ENCODE measurements at places on chromosomes 11 and 22.

- DNase-seq = no peak
Measured at GRCh38 chr22:35997438-35997837, 31.2 kb downstream of the RBFOX2 start.

- no peak for DNase-seq
Measured at GRCh38 chr11:39288011-39288410, 2171.4 kb downstream of the LRRC4C start.

GRCh38 chr11:72799441-72799840 lies 5.6 kb upstream of the STARD10 start:
- no peak for DNase-seq

DNA sequence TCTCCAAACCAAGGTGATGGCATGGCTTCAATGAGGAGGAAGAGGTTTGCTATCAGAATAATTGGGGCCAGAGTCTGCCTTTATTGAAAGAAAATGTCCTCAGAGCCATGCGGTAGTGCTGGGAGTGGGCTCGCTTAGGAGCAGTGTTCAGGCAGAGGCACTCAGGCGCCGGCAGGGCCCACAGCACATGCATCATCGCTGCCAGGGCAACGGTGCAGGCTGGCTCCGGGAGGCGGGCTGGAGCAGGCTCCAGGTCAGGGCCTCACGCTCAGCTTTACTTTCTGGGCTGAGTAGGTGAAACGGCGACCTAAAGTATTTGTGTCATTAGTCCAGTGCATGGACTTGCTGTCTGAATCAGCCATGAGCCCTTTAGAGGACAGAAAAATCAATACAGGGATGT lies 169.9 kb upstream of the CCDC90B start:
- DNase-seq = no peak

DNA sequence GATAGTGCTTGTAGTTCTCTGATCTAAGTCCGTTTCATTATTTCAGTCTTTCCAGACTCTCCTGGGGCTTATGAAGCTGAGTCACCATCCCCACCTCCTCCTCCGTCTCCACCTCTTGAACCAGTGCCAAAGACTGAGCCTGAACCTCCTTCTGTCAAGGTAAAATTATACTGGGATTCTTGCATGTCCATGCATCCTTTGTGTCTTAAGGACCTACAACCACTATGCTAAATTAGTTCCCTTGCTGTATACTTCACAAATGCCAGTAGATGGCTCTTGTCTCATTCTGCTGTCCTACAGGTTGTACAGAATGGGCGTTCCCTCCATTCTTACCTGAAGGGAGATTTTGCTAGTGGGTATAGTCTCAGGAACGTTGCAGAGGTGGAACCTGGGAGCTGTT lies 42.2 kb downstream of the POLD3 start:
- DNase-seq = no peak

DNA sequence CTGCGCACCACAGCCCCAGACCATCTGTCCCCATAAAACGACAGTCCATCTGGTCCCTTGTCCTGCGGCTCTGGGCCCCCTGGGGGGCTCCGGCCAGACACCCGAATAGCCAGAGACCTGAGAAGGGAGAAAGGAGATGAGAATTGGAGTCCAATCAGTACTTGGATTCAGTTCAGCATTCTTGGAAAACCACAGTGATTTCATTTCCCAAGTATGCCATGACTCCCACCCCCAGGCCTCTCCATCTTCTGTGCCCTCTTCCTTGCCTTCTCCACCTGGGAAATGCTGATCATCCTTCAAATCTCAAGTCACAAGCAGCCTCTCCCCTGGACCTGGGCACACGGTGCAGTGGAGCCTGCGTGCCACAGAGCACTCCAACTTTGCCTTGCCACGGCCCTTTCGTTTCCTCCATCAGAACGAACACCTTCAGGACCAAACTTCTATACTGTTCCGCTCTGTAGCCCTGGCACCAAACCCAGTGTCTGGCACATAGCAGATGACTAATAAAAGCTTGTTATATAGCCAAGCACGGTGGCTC lies 10.9 kb upstream of the MFNG start:
- DNase-seq = no peak

GRCh38 chr11:58578136-58578634 lies 678 bp upstream of the ZFP91 start:
- peak; percentile 83 for DNase-seq

- DNase-seq = peak; percentile 50
Measured at GRCh38 chr11:118435290-118435892, 901 bp upstream of the KMT2A start.

DNA sequence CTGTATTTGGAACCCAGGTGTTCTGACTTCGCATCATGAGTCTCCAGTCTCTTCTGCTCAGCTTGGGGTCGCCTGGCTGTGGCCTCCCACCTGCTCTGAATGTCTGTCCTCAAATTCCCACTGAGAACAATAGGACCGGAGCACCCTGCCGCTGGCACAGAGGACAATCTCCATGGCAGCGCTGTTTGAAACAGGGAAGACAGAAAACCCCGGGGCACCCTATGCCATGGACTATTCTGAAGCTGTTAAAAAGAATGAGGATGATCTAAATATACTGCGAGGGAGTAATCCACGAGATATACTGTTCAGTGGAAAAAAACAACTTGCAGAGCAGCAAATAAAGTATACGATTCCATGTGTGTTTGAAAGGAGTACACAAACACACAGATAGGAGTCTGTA lies 415.6 kb upstream of the NARS2 start:
- no peak for DNase-seq

- DNase-seq = no peak
Measured at GRCh38 chr22:38866399-38867123, 5.5 kb downstream of the CBX6 start.

- no peak for DNase-seq
Measured at GRCh38 chr22:22122348-22123117, 122.1 kb upstream of the VPREB1 start.

GRCh38 chr22:45499746-45500145 lies 2.9 kb upstream of the FBLN1 start:
- DNase-seq = no peak

GRCh38 chr11:36460220-36460619 lies 49.9 kb downstream of the TRAF6 start:
- DNase-seq = no peak

- DNase-seq = peak; percentile 32
Measured at GRCh38 chr22:31829505-31829904, 75.7 kb downstream of the DEPDC5 start.

GRCh38 chr11:75934851-75935250 lies 119.8 kb downstream of the UVRAG start:
- DNase-seq = no peak

DNA sequence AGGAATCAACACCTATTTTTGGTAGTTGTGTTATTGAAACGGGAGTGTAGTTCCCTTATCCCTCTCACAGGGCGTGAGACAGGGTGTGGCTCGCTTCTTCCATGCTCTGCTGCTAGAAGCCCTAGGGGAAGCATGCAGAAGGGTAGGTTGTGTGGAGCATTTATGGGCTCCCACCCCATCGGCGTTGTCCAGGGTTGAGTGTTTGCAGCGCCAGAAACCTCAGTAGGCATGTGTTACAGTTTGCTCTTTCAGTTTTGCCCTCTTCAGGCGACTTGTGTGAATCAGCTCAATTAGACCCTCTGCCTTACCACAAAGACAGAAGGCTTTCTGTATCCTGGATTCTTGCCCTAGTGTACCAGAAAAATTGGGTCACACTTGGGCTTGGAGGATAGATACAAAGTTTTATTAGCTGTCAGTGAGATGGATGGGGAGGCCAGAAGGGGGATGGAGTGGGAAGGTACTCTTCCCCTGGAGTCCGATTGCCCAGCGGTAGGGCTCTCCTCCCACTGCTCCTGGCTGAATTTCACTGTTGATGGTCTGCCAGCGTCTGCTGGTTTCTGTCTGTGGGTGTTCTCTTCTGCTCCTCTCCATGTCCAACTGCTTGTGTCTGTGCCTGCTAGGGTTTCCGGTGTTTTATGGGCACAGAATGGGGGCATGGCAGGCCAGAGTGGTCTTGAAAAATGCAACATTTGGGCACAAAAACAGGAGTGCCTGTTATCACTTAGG lies 358.3 kb upstream of the CTSC start:
- DNase-seq = no peak

- DNase-seq = no peak
Measured at GRCh38 chr11:84958295-84958694, 668.8 kb downstream of the DLG2 start.

DNA sequence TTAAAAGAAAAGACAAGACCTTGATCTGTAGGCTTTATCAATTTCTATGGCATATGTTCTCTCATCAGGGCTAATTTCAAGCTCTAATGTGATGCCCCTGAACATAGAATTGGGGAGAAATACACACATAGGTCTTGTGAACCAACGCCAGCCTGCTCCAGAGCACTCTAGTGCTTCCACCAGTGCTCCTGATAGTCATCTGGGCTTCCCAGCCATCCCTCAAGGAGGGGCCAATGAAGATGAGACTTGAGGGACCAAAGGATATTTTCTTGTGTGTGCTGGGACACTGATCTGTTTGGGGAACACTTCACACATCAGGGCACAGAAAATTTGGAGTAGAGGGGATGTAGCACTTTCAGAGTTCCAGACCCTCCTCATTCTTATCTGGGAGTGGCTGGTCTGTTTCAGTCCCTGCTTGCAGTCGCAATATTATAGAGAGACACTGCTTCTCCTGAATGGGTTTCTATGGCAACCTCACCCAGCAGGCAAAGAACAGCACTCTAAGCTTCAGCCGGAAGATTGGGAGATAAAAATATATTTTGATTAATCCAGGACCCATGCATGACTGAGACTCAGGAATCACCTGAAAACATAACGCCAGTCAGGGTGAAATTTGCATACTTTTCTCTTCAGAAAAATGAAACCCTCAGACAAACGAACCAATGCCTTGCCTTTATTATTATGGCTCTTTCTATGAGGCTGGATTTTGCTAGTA lies 28.4 kb upstream of the SCN3B start:
- no peak for DNase-seq

DNA sequence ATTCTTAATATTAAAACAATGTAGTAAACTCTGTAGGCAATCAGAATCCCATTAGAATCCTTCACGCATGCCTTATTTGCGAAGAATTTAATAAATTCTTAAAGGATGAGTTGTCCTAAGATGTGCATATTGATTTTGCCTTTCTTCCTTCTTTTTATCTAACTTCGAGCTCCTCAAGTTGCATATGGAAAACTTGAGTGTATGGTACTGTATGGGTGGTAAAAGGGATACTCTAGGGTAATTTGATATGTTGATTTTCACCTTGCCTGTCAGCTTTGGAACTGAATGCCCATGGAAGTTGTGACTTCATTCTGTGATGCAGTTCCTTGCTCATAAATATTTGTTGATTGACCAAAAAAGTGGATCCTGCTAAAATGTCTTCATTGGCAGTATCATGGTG lies 193.8 kb downstream of the DDX10 start:
- DNase-seq = no peak

DNA sequence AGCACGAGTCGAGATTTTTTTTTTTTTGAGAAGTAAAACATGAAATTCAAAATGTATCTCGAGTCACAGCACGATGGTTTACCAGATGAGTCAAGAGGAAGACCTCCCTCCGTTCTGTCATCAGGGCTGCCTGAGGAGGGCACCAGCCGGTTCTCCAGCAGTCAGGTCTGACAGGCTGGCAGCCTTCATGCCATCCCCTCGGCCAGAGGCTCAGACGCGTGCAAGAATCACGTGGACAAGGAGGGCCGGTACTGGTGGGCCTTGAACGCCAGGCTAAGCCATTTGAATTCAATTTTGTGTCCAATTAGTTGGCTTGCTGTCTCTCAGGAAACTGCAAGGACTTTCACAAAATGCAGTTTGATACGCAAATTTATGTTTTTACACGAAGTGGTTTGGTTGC lies 1412.2 kb downstream of the BRD1 start:
- no peak for DNase-seq

- no peak for DNase-seq
Measured at GRCh38 chr22:39613549-39613921, 43.0 kb downstream of the CACNA1I start.

GRCh38 chr11:86374586-86374985 lies at the start of gene CCDC81:
Gene CCDC81 (plus strand): TSS chr11:86374887. CDS start chr11:86375164, 277 bp downstream.
- DNase-seq = no peak

DNA sequence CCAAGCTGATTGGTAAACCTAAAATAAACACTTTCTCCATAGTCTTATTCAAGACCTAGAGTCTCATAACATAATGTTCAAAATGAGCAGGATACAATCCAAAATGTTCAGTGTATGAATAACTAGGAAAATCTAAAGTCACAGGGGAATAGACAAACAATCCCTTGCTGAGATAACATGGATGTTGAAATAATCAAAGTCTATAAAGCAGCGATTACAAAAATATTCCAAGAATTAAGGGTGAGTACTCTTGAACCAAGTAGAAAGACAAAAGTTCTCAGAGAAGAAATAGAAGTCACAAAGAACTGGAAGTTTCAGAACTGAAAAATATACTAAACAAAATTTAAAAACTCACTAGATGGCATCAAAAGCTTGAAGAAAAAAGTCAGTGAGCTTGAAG lies 561.0 kb downstream of the INSC start:
- DNase-seq = no peak

- no peak for DNase-seq
Measured at GRCh38 chr11:10503777-10504480, 37.1 kb downstream of the RNF141 start.

DNA sequence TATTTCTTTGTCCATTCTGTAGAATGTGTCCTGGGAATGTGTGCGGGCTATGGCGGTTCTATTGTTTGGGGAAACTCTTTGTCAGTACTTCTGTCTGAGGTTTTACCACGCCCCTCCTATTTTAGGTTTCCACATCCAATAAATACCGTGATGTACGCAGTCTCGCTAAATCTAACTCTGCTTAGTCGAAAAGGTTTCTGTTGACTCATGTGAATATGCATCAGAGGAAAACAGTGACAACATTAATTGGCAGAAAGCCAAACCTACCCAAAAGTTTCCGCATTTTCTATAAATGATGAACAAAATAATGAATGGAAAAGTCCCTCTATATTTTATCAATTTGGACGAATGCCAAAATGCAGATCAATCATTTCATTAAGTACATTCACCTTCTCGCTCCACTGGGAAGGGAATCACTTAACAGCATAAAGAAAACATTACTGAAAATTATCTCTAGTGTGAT lies 143.4 kb downstream of the MAML2 start:
- no peak for DNase-seq

GRCh38 chr11:12901874-12902481 lies 107.1 kb upstream of the RASSF10 start:
- DNase-seq = no peak

DNA sequence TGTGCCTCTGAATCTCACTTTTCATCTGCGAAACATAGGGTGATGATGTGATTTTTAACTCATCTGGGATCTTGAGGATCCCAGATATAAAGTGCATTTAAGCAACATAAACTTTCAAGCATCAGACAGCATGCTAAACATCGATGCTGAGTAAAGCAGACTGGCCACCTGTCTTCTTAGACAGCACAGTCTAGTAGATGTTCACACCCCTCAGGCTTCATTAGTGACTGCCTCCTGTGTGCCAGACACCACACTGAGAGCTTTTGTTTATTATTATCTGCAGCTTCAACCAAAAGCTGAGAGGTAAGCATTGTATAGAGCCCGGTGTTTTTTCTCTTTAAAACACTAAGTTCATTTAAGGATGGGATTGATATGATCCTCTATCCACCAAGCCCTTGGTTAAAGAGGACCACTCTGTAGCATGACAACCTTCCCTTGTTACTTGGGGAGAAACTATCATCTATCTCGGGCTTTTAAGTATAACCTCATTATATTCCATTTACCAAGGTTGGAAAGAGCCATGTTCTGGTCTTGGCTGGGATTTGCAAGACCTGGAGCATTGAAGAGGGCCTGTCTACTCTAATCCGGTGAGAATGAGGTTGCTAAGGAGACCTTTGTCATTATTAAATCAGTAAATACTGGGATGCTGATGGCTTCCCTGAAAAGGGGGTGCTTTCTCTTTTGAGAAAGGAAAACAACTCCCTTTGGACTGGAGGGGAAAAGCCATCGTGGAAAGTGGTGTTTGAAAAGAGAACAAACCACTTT lies 114.2 kb upstream of the SEZ6L start:
- DNase-seq = no peak
